ENCODE measurements at places on chromosomes 12 and 14.

DNA sequence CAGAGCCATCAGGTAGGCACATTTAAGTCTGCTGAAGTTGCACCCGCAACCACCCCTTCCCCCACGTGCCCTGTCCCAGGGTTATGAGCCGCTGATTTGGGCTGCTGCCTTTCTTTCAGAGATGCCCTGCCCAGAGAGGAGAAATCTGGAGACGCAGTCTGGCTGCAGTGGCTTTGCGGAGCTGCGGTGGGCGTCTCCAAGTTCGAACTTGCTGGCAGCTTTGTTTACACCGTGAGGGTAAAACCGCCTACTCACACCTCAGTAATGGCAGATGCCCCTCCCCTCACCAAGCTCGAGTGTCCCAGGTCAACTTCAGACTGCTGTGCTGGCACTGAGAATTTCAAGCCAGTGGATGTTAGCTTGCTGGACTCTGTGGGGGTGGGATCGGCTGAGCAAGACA is 14.7 kb downstream of the PTCSC3 start:
- DNase-seq, result no peak

DNA sequence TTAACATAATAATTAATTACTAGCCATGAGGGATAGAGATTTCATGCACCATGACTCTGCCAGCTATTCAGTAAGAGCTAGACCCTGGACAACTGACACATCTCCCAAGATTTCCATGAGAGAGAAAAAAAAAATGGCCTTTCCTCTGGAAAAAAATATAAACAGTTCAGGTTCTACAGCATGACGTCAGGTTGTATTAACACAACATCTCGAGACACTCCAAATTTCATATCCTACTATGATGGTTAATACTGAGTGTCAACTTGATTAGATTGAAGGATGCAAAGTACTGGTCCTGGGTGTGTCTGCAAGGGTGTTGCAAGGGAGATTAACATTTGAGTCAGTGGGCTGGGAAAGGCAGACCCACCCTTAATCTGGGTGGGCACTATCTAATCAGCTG is 11.1 kb downstream of the DBX2 start:
- no peak for DNase-seq

DNA sequence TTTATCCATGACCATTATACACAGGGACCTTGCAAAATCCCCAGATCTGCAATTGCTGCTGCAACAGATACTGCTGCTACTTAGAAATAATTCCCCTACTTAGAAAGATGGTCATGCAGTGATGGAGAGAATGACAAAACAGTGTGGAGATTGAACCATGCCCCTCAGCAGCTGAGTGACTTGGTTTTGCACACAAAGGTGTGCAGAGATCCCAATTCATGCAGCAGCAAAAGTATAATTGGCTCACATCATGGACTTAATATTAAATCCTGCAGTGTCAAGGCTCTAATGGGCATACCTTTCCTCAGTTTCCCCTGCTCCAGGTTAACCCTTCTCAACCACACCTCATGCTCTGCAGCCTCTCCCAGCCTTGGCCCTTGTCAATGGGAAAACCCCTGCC is 3.0 kb upstream of the KRT78 start:
- no peak for DNase-seq

GRCh38 chr12:2750185-2750584 is 44.6 kb upstream of the FKBP4 start:
- DNase-seq, result no peak

DNA sequence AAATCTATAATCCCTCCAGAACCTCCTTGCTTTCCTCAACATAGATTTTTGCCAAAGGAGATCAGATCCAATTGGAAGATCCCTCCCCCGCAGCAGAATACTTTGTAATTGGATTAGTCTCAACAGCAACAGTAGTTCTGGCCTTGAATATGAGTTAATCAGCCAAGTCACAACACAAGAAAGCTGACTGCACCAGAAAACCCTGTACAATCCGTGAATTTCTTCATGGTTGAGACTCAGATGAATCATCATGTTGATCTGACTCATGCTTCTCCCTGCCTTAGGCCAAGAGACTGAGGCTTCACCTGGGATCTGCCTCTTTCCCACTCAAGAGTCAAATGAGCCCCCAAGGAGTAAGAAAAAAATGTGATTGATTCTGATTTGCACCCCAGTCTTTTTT is 3.0 kb upstream of the METTL17 start:
- DNase-seq, result no peak

GRCh38 chr14:81829447-81829846 is 295.8 kb upstream of the SEL1L start:
- DNase-seq, result no peak
